ENCODE measurements at places on chromosomes 5 and 9. TPM values are rescaled to one million over a fixed set of nuclear protein-coding genes. Genes with fewer than 3 reads are reported as not detected.

DNA sequence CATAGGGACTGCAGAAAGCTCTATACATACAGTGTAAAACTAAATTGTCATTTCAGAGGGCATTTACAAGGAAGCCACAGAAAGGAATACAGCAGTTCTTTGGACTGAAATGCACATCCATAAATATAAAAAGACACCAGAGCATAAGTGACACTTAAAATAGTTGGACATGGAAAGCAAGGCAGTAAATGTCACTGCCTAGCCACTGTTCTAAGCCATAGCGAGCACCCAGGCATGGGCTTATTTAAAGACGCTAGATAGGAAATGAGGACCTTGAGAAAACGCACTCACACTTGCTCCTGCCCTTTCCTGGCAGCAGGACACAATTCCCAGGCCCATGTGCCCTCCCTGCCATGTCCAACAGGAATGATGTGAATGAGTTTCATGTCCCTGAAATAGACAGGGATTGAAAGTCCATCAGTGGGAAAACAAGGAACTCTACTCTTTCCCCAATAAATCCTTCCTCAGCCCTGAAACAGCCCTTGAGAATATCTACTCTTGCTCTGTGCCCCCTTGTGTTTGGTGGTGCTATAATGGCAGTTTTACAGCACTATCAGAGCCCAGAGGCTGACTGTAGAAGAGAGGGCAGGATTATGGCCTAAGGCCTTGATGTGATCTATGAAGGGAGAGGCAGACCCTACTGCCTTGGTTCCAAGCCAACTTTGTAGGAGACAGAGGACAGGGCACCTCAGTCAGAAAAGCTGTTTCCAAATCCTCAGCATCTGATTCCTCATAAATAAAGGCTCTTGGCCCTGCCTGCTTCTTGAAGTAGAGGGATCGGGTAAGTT, 182.9 kb downstream of the SAXO1 start:
- DNase-seq, result no peak

Gene C5orf58
- total RNA-seq, result not detected

DNA sequence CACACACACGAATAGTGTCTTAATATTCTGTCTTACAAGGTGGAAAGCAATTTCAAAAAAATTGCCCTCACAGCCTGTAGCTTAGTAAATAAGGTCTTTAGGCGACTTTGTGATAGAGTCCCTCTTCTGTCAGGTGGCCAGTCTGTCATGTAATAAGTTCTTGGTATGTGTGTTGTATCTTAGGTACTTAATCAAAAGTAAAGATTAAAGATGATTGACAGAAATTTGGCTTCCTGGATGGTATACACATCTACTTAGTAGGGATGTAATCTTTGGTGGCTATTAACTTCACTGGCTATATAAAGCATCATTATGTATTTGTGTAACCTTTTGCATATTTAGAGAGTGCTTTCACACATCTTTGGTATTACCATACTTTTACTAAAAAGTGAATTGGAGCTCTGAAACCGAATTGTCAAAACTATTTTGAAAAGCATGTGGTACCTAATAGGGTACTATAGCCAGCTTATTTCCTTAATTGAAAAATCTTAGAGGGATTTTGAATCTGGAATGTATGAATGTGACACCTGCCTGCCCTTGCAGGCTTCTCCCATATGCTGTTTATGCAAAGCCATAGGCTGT, 3.4 kb downstream of the G3BP1 start:
- no peak for DNase-seq

Gene SLC6A7
- total RNA-seq, result not detected

Gene TNFSF15
- total RNA-seq, result 0.08 TPM

Gene AIF1L
- total RNA-seq, result 1.8 TPM

DNA sequence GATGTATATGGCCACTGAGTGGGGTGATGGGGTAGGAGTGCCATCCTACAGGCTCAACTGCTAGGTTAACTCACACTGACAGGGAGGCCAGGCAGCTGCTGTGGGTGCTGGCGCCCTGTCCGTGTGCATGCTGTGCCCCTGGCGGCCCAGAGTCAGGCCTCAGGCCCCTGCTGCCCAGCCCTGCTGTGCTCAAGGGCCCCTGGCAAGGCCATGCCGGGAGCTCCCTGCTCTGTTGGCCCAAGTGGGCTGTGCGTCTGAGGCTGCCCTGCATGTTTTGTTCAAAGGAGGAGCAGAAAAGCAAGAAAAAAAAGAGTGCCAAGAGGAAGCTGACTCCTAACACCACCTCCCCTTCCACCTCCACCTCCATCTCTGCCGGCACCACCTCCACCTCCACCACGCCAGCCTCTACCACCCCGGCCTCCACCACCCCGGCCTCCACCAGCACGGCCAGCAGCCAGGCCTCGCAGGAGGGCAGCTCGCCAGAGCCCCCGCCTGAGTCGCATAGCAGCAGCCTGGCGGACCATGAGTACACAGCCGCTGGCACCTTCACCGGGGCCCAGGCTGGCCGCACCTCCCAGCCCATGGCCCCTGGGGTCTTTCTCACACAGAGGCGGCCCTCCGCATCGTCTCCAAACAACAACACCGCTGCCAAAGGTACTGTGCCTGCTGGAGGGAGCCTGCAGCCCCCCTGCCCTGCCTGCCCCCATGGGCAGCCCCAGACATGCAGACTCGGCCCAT, 100.1 kb downstream of the PHF2 start:
- DNase-seq, result no peak

Gene PAIP2
- total RNA-seq, result 42.2 TPM

GRCh38 chr5:130710596-130710995, 454.5 kb downstream of the HINT1 start:
- DNase-seq, result no peak

DNA sequence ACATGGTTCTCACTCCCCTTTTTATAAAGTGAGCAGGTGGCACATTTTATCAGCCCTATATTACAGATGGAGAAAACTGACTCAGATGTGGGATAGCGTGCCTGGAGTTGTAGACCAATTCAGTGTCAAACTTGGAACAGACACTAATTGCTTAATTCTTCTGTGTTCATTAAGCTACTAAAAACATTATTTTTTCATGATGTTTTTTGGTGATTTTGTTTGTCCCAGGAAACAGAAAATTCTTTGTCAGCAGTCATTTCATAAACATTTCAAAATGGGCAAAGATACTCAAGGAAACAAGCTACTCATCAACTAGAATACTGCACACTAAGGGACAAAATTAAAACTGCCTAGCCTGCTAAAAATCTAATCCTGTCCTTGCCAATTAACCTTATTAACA, 2.2 kb downstream of the ABHD17B start:
- no peak for DNase-seq

- no peak for DNase-seq
These were observed 210.3 kb downstream of the C9orf152 start for GRCh38 chr9:109997682-109998081.

DNA sequence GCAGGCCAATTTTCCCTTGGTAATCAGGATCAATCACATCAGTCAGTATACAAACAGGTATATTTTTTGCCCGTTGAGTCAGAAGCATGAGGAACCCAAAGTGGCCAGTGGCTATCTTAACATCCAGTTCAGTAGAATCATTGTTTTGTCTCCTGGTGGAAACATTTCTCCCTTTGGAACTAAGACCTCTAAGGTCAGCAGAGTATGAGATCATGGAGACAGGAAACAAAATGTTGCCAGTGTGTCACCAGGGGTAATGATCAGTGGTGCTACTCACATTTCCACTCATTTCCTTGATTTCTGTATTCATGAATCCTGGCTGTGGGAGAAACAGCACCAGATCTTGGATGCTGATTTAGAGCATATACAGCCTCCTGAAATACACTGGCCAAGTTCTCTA, 553.0 kb downstream of the CSNK1G3 start:
- no peak for DNase-seq

DNA sequence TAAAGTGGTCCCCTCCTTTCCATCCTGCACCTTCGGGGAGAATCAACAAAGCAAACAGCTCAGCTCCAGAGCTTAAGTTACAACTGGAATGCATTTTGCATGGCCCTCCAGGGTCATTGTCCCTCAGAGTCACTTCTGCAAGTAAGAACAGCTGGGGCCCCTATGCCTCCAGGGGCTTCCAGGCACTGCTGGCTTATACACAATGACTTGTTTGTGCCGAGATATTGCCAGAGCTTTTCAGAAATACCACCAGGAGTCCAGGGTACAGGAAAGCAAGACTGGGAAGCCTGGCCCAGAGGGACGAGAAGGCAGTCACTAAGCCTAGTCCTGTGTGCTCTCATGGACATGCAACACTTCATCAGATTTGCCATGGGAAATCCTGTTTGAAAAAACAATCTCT, 11.3 kb downstream of the FRMD3 start:
- no peak for DNase-seq

DNA sequence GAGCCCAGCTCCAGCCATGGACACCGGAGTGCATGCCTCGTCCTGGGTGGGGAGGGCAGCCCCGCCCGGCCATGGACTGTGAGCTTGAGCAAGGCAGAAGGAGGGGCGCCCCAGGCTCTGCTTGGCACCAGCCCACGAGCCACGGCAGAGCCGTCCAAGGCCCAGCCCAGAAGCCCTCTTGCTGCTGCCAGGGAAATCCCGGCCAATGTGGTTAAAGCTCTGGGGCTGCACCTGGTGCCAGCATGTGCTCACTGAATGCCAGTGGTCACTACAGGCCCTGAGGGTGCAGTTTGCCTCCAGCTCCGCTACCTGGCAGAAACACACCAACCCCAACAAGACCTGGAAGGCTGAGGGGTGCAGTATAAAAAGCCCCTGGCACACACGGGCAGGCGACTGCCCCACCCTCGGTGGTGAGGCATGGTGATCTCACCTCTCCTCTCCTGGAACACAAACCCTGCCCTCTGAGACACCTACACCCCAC, 11.8 kb downstream of the BRD3 start:
- DNase-seq, result no peak

Gene LCN12
- 5.2 TPM for total RNA-seq

DNA sequence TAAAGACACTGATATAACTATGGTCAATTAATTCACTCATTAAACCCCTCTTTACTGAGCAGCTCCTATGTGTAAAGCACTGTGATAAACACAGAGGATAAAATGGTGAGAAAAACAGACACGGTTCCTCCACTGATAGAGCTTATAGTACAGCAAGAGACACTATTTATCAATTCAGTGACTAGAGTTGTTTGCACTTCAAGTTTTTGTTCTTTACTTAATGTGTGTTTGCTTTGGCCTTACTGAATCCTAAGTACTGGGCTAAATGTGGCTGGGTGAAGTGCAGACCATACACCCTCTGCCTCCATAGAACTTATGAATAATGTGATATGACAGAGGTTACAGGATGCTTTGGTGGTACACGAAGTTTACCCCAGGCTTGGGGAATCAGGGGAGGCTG, 80.1 kb upstream of the ITGA1 start:
- DNase-seq, result no peak

Gene MSMP
- not detected for total RNA-seq

Gene OCLN
- total RNA-seq, result 25.9 TPM

- no peak for DNase-seq
These were observed 27.2 kb downstream of the ANXA6 start for GRCh38 chr5:151130235-151130921.

Gene ITK
- 1.5 TPM for total RNA-seq

DNA sequence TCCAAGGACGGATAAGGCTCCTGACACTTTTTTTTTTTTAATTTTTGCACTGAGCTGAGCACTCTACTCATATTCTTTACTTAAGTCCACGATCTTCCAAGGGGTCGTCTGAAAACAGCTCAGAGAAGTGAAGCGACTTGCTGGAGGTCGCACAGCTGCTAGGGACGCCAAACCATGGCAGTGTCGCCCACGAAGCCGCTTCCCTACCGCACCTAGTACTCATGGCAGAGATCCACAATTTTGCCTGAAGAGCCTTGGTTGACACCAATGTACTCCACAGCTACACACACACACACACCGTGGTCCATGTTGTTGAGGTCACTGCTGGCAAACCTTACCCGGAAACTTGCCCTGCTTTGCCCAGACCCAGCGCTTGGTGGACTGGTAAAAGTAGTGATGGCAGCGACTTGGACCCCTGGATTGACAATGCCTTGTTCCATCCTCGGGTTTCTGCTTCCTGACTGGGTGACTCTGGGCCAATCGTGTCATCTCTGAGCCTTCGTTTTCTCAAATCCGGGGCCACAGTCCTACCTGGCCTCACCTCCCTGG, 521 bp upstream of the SLIT3 start:
- DNase-seq, result no peak

Gene PARP8
- total RNA-seq, result 16.0 TPM

DNA sequence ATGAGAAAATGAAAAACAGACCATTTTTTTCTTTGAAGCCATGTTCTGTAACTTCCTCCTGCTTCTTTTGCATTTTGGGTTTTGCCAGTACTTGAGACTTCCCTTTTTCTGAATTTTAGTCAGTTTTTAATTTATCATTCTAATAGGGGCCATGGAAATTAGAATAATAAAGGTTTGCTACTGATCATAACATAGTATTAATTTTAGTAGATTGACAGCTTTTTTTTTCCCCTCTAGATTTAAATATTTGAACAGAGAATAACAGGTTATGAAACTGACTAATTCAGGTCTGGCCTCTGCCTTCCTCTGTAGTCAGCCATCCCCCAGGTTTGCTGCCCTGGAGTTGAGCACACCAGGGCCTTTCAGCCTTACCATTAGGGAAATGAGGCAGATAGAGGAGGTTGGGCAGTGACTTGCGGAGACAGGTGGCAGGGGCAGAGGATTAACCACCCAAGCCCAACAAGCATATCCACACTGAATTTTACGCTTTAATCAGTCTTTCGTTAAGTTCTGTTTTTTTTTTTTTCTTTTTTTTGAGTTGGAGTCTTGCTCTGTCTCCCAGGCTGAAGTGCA, 80.1 kb upstream of the TNFAIP8 start:
- DNase-seq, result no peak

Gene TSLP
- total RNA-seq, result 0.25 TPM

DNA sequence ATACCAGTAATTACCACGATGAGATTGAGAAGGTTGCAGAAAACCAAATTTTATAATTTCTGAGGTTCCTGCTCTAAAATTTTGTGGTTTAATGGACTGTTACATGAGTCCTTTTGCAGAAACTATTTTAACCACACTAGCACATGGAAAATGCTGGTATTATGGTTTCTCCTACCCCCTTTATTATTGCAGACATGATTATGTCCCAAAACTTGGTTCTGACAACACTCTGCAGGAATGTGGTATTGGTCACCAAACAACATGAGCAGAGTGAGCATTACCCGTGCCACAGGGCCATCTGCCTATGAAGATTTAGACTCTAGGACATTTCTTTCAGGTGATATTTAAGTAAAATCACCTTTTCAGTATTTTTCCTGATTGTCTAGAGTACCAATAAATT, 2.8 kb upstream of the ECM2 start:
- DNase-seq, result no peak

DNA sequence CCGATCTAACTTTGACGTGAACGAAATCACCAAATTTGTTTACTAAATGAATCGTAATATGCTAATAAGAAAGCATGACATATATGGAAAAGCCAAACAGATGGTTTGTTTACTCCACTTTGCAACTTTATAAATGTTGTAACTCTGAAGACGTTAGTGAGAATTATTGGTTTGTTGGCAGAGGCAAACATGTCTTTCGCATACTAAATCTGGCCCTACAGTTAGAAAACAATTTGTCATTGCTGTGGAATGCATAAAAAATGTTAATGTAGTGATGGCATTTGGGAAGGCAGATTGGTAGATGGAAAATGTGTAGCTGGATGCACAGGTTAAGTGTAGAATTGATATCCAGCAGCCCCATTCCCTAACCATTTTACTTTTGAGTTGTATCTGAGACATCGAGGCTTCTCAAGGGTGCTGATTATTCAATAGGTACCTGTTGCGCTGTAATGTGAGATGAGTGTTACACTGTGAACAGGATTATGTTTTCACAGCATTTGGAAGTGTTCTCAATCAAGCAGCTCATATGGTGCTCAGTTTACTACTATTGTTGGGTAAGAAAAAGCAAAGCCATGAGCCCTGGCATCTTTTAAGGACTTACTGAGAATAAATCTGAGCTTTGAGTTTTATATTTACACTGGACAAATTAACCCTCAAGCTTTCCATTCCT, 444.8 kb downstream of the BNC2 start:
- no peak for DNase-seq

GRCh38 chr5:8048920-8049319, 180.0 kb downstream of the MTRR start:
- no peak for DNase-seq

All from liver (tissue), 10 donors.